ENCODE measurements at places on chromosomes 7 and 10.
A peak's percentile ranks its signal among the peaks of the same experiment; 100 is the strongest.

- DNase-seq: peak; percentile 40
These were observed 316.8 kb upstream of the STEAP1 start for GRCh38 chr7:89837515-89837914.

DNA sequence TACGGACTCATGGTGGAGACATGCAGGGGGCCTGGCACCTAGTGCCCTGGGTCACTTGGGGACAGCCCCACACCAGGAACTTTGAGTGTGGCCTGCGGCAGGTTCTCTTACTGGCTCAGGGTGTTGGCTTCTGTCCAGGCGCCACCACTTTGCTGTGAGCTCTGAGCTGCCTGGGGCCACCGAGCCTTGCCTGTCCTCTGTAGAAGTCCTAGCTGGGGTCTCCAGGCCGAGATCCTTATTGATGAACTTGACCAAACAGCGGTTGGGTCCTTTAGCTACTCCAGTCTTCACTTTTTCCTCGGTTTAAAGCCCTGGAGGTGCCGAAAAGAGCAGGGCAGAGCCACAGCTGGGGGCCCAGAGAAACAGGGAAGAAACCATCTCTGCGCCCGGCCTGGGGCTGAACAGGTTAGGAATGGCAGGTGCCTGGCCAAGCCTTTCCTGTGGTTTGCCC lies 41.3 kb downstream of the ZNF467 start:
- DNase-seq: no peak

DNA sequence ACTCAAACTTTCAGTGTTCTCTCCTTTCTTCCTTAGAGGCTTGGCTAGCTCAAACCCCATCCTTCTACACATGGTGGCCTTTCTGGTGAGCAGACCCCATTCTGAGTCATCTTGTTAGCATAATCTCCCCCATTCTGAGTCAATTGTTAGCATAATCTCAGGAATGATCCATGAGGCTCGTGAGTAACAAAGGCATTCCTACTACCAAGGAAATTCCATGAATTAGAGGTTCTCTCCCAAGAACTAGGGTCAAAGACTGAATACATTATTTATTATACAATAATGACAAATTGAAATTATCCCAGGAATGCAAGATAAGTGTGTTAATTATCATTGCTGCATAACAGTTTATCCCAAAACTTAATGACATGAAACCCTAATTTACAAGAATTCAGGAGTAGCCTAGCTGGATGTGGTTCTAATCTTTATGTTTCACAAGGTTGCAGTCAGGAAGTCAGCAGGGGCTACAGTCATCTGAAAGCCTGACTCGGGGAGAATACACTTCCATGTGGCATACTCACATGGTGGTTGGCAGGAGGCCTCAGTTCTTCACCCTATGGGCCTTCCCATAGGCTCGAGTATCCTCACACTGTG lies 100.2 kb downstream of the MMRN2 start:
- DNase-seq: peak; percentile 36

DNA sequence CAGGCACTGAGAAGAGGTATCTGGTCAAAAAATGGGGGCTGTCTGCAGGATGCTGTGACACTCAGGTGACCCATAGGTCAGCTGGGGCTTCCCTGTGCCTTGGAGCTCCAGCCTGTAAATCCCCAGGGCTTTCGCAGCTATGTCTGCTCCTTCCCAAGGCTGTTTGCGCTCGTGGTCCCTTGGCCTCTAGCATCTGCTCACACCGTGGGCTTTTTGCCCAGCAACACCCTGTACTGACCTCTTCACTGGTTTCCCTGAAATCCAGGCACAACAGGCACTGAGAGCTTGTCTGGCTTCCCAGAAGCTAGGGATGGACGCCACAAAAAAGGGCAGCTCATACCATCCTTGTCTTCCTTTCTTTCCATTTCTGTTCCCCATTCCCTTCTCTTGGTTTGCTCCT lies 280.3 kb upstream of the HABP2 start:
- DNase-seq: no peak

DNA sequence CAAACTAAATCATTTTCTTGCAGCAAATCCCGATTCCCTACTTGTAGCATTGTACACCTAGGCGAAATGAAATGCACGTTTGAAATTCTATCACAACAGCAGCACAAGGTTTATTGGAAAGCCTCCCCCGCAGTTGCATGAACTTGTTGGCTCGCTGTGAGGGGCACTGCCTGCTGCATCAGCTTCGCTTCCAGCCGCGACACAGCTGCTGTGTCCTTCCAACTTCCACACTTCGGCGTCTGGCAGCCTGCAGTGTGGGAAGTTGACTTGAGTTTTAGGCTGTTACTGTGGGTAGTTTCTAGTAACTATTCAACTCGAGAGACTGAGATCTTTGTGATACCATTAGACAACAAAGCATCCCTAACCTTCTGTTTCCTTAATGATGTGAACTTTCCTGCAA lies 315.8 kb upstream of the TPK1 start:
- no peak for DNase-seq

GRCh38 chr10:33494694-33495265 lies 160.3 kb upstream of the NRP1 start:
- no peak for DNase-seq

DNA sequence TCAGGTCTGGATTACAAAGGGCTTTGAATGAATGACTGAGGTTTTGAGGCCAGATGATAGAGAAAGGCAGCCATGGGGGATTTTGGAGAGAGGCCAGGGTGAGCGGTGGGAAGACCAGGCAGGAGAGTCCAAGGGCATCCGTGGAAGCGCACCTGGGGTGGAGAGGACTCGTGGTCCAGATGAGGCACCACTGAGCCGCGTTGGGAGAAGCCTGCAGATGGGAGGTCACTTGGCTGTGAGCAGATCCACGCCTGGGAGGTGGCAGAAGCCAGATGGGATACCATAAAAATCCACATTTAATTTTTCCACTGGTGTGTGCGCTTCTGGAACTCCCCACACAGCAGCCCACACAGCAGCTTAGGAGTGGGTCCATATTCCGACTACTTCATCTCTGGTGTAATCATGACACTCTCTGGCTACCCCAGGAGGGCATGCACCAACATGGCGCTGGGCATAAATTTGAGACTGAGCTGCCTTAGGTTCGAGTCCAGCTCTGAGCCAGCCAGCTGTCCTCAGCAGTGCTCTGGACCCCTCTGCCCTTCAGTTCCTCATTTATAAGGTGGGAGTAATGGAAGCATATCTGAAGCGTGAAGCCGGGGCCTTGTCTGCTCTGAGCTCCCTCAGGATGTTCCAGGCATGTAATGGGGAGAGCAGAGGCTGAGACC lies 90.2 kb upstream of the FAM20C start:
- no peak for DNase-seq

DNA sequence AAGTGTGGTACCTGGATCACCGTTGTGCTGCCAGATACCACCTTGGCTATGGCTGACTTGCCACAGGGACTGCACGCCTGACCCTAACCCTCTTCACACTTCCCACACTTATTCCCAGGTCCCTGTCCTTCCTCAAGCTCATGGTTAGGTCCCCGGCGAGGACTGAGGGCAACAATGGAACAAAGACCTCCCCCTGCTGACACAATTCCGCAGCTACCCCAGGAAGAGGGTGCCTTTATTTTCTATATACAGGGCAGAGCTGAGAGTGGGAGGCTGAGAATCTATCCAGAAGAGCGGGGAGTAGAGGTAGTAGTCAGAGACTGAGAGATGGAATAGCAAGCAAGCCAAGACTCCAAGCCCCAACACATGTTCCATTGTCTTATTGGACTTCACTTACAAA lies 118.1 kb upstream of the SEM1 start:
- peak; percentile 2 for DNase-seq

DNA sequence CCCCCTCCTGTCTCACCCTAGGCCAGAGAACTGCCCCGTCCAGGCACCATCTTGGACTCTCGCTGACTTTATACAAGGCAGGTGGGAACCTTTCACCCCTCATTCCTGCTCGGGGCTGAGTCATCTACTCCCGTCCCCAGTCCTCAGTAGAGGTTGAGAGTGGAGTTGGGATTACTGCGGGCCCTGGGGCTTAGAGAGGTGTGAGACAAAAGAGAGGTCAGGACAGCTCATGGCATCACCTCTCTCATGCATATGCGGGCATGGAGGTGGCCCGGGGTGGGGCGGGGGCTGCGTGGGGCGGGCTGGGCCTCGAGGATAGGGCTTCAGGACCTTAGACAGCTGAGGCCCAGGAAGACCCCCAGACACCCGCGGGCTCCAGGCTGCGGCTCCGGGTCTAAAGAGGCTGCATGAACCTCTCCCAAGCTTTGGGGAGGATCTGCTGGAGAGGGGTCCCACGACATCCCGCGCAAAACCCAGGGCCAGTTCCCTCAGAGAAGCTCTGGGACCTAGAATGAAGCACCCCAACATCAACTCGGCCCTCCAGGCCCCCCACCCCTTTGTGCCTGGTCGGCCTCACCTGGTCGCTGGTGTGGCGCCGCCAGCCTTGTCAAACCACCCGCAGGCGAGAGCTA lies 317 bp downstream of the PDZD7 start:
- DNase-seq: peak; percentile 60

DNA sequence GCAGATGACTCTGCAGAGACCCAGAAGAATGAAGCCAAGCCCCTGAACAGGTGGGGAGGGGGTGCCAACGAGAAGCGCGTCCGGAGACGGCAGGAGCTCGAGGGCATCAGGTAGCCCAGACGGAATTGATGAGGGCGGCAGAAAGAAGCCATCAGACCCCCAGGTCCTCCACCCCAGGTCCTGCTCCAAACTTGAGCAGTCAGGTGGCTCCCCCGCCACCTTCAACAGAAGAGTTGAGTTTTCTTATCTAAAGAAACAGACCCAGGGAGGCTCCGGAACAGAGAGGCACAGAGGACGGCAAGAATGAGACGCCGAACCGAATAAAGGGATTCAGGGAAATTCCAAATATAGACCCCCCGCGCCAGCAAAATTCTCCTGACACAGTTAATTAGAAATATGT lies 22.2 kb downstream of the RGS10 start:
- DNase-seq: no peak

Measured in neural progenitor cell (in vitro differentiated cells).